ENCODE measurements at places on chromosomes 16 and 17.

DNA sequence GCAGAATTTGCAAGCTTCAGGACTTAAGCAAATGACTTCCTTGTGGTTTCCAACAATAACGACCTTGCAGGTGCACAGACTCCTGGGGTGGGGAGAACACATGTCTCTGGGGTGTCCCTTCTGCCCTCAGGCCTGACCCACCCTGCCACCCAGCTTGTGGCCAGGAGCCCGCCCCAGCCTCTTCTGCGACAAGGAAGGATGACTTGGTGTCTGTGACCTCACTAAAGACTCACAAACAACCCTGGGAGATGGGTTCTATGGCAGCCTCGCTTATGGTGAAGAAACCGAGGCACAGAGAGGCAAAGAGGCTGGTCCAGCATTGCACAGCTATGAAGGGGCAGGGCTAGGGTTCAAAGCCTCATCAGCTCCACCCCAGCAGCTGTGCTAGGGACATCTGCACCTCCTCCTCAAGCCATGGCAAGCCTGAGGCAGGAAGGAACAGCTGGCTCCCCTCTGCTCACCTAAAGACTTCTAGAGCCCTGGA lies 2.6 kb downstream of the ATP2A3 start:
- peak; percentile 33 for DNase-seq

- no peak for DNase-seq
Observed at GRCh38 chr16:66574531-66574930, 4.7 kb upstream of the CMTM2 start.

DNA sequence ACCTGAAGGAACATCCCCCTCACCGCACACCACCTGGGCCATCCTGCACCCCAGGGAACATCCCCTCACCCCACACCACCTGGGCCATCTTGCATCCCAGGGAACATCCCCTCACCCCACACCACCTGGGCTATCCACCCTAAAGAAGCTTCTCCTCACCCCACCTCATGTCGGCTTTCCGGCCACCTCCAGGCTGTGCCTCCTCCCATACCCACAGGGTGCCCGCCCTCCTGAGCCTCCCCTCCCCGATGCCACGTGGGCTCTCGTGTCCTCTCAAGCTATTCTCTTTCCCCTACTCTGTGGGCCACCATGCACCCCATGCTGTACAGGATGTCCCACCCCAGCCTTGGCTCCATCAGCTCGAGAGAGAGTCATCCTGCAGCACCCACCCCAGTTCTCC lies 18.0 kb downstream of the MYLK3 start:
- no peak for DNase-seq

GRCh38 chr17:42422958-42423712 lies at the start of gene CAVIN1:
Gene CAVIN1, minus strand, starts transcription at chr17:42423256. Its CDS starts 159 bp downstream, at chr17:42423097.
- peak; percentile 91 for DNase-seq

- peak; percentile 42 for DNase-seq
Observed at GRCh38 chr16:4664538-4665418, 28.6 kb upstream of the NUDT16L1 start.

- DNase-seq: no peak
Observed at GRCh38 chr16:66058172-66058691, 308.3 kb upstream of the CDH5 start.

DNA sequence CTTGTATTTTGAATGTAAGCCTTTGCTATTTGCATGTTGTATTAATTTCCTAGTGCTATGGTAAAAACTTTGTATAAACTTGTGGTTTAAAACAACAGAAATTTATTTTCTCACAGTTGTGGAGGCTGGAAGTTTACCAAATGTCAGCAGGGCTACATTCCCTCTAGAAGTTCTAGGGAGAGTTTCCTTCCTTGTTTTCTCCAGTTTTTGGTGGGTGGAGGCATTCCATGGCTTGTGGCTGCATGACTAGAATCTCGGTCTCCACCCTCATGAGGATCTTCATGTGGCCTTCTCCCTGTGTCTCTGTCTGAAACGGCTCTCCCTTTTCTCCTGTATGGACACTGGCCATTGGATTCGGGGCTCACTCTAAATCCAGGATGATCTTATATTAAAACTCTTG lies 482.2 kb upstream of the GOT2 start:
- DNase-seq: no peak

GRCh38 chr17:70172923-70173322 lies 3.6 kb downstream of the KCNJ2 start:
- no peak for DNase-seq

DNA sequence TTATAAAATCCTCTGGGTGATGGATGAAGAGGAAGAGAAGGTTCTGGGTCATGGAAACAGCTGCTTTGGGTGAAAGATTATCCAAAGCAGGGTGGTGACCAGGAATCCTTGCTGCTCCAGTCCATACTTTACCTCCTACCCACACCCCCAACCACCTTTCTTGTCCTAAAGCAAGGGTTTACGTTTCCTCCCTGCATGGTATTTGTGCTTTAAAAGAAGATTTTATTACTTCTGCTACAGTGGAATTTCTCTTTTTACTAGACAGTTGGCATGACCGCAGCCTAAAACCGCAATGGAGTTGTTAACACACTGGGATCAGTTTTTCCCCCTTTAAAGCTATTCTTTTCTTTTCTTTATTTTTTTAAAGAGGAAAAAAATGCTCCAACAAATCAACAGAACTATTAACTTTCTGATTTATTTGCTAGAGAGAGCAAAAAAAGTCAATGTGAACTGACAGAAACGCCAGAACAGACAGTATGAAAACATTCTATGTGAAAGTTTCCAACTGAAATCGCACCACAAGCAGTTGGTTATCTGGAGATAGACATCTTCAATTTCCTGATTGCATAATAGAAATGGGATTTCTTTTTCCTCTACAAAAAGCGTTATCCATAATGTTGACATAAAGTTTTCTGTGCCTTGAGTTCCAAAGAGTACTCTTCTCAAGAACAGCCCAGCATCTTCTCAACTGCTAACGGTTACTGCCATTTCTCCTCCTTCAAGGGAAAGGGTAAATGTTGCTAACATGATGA lies 236.0 kb downstream of the IRX3 start:
- DNase-seq: peak; percentile 28

- no peak for DNase-seq
Observed at GRCh38 chr17:16259926-16260325, 42.9 kb downstream of the PIGL start.

DNA sequence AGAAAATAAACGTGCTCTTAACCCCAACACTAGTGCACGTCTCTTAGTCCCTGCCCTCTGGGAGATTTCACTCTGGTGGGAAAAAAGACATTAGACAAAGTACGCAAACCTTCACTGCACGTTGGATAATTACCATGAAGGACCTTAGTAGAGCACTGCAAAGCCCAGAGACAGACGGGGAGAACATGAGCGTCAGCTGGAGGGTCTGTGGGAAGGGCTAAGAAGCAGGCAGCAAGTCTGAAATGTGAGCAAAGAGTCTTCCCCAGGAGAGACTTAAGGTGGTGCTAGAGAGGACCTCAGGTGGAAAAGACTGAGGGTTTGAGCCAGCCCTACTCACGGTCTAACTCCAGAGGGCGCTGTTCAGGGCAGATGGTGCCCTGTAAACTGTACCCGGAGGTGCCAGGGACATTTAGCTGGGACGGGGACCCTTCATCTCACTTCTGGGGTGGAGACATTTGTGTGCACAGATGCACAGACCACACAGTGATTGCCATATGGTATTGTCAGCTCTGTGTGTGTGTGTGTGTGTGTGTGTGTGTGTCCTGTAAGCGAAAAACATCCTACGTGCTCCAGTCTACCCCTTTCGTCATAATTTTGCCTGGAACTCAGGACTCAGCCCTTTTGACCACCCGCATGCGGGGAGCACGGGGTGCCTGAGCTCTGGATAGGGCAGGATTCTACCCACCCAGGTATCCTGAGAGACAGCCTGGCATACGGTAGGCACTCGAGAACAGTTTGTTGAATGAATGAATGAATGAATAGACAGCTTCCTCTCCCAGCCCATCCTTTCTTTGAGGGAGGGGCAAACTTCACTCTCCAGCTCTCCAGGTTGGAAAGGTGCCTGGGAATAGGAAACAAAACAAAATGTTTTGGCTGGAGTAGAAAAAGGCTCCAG lies 10.1 kb upstream of the STAC2 start:
- peak; percentile 93 for DNase-seq

GRCh38 chr16:4011225-4011939 lies 104.9 kb downstream of the ADCY9 start:
- DNase-seq: peak; percentile 23

DNA sequence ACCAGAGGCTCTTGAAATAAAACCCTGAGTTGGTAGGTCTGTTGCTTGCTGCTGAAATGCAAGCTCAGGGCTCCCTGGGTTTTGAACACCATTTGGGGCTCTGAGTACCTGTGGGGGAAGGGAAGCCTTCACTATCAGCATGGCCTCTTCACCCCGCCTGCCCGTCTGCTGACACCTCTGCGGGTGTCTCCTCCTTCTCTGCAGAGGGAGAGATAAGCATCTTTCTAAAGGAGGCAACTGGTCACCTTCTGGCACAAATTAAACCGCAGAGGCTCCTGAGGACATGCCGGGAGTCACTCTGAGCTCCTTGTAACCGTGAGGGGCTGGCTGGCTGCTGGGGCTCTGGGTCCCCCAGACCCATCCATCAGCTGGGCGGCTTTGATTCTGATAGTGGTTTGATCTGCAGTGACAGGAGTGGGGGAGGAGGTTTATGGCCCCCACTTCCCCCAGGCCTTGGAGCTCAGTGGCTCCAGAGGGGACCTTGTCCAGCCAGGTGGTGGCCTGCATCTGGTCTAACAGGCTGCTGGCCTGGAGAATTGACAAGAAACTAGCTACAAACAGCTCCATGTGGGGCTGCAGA lies 123.5 kb downstream of the IRF8 start:
- DNase-seq: peak; percentile 42

DNA sequence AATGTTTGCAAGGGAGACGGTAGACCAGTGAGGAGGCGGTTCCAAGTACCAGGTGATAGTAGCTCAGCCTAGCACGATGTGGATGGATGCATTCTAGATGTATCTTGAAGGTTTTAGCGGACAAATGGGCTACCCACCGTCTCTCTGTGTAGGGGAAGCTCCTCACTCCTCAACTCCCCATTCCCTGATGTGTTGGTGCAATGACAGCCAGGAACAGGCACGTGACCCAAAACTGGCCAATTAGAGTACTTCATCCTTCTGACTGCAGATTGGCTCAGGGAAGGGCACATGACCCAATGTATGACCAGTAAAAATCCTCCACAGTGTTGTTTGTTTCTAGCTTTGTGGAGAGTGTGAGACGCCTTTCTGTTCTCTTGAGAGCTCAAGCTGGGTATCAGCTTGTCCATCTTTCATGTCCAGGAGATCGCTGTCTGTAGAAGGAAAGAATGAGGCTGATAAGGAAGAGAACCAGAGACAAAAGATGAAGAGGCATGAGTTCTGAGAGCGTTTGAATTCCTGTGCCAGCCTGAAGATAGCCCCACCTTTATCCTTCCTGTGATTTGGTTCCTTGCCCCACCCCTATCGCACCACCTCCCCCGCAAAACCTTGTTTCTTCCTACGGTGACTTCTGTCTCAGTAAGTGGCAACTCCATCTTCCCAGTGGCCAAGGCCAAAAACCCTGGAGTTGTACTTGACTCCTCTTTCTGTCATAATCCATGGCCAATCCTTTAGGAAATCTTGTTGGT lies 2.3 kb upstream of the BORCS6 start:
- peak; percentile 94 for DNase-seq

GRCh38 chr16:75746359-75746758 lies 20.1 kb upstream of the CPHXL start:
- no peak for DNase-seq

DNA sequence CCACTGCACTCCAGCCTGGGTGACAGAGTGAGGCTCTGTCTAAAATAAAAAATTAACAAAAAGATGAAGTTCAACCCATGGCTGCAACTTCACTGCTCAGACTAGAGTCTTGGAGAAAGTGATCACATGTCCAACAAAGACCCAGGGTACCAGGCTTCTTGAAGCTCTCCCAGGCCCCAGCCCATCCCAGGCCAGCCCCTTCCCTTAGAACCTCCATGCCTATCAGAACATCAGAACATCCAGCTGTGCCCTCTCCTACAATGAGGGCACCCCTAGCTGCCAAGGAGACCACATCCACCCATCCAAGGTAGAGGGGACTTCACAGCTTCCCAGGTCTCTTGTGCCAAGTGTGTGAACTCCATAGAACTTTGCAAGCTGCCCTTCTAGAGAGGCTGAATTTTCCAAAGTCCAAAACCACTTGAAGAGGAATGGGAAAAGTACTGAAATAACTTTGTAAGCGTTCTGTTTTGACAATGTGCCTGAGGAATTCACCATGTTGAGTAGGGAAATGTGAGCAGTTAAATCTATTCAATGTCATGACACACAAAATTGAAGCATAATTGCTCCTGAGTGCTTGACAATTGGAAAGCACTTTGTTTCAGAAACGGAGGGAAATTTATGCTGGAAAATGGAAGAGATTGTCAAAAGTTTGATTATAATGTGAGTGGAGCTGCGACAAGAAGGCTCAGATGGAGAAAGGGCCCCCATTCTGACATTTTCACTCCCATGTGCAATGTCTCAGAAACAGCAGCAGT lies 230.4 kb downstream of the ZNF423 start:
- no peak for DNase-seq

GRCh38 chr17:60151355-60151754 lies 1.6 kb downstream of the CA4 start:
- DNase-seq: no peak

DNA sequence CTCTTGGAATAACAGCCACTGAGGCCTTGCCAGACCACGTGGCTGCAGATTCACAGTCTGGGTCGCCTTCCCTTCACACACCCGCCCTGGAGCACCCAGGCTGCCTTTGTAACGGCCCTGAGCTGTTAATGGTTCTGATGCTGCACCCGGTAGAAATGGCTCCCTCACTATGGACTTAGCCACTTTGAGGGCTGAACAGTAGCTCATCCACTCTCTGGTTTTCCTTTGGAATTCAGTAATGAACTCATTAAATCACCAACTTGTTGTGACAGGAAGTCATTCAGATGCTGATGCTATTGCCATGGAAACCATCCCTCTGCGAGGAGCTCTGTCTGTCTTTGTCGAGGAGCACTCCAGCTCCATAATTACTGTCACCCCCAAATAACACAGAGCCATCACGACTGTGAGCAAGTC lies 59.2 kb downstream of the CDK5R1 start:
- DNase-seq: peak; percentile 61

- no peak for DNase-seq
Observed at GRCh38 chr16:29844575-29845331, 18.3 kb downstream of the CDIPT start.

- no peak for DNase-seq
Observed at GRCh38 chr17:2954898-2955445, 108.4 kb downstream of the OR1D5 start.

- no peak for DNase-seq
Observed at GRCh38 chr17:32463304-32463703, 19.0 kb downstream of the PSMD11 start.

- no peak for DNase-seq
Observed at GRCh38 chr17:8494021-8494420, 58.3 kb downstream of the NDEL1 start.

All from ELF-1 (cell line).